Stimulated activated CD8-positive, alpha-beta memory T cell treated with anti-CD3 and anti-CD28 coated beads, Interleukin-7, amount 100 ng/mL, for 4 hours (primary cell): ENCODE measurements at places on chromosomes 7 and 10.

DNA sequence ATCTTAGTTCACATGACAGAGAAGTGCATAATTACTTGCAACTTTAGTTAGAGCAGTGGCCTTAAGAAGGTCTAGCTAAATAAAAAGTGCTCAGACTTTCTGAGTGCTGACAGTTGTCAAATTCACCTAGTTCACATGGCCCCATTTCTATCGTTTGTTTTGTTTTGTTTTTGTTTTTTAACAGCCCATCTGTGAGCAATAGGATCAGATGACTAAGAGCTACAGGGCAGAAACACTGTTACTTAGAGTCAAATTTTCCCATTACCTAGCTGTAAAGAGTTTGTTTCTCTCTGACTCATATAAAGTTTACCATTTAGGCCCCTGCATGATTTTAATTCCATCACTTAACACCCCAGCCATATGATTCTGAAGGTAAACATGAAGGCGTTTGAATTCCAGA, 18.8 kb downstream of the CAV1 start:
- no peak for DNase-seq

GRCh38 chr10:62106929-62107519, 161.6 kb downstream of the RTKN2 start:
- no peak for DNase-seq

DNA sequence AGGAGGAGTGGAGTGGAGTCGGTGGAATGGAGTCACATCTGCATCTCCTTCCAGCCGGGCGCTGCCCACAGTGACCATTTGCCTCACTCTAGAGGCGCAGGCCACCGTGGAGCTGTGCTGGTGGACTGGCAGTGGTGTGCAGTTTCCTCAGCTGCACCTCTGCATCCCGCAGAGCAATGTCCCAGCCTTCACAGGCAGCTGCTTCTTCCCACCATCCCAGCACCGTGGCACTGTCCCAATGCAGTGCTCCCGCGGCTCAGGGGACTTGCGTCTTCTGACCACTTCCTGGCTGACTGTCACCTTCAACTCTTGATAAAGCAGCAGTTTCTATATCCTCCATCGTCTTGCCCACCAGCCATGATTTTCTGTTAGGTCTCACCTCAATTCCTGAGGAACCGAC, 90.3 kb upstream of the SFMBT2 start:
- DNase-seq, result no peak

DNA sequence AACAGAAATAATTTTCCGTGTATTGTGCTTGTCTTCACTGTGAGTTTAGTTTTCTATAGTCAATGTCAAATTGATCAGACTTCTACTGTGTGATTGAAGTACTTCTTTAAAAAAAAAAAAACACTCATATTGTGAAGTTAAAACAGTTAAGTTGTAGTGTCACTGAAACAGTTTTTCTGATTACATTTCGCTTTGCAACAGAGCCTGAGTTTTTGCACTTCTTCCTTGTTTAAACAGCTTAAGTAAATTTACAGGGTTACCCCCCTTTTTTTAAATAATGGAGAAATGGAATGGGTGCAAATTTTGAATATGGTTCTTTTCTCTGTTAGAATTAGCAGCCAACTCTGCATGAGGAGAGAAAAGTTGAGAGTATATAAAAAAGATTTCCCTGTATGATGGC, 117.3 kb downstream of the VTI1A start:
- no peak for DNase-seq

DNA sequence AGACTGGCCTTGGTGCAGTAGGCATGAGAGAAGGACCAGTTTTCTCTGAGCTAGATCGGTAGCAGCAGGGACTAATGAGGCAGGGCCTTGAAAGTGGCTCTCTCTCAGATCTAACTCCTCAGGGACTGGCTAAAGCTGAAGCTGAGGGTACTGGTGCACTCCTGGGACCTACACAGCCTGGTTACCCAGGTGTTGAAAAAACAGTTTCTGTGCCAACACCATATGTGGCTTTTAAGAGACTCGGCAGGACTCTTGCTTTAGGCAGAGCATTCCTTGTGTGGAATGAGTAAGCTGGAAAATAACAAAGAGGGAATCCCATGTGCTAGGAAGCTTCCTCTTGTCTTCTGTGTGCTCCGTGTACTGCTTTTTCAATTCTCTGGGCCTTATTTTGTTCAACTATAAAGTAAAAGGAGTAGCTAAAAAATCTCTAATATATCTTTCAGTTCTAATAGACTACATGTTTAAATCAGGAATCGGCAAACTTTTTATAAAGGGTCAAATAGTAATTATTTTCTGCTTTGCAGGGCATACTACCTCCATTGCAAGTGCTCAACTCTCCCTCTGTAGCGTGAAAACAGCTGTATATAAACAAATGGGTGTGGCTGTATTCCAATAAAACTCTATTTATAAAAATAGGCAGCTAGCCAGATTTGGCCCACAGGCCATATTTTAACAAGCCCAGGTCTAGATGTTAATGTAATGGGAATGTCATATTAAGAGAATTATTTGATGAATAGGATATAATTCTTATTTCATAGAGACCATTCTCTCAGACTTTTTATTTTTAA, 186.1 kb upstream of the KAT6B start:
- no peak for DNase-seq

- DNase-seq, result no peak
Observed at GRCh38 chr10:73232887-73233286, 14.2 kb downstream of the DNAJC9 start.

GRCh38 chr7:148585399-148585798, 5.2 kb upstream of the C7orf33 start:
- no peak for DNase-seq
